A549 treated with Mapracorat at 1 μM for 4 hours (cell line): ENCODE measurements at places on chromosomes 12 and 14. TPM values are rescaled to one million over a fixed set of nuclear protein-coding genes. Genes with fewer than 3 reads are reported as not detected.

SMIM41 gene
- not detected in 5 replicates for total RNA-seq

CD4 gene
- total RNA-seq, result not detected in 5 replicates

MYH6 gene
- total RNA-seq, result 0.03 to 0.11 TPM (median 0.06 TPM) in 4 of 5 replicates, not detected in the other

MLF2 gene
- total RNA-seq, result 252 to 312 TPM (median 307 TPM) in 5 replicates

PLA2G1B gene
- not detected in 5 replicates for total RNA-seq

DPF3 gene
- total RNA-seq, result 0.10 to 0.72 TPM (median 0.24 TPM) in 5 replicates

TMCC3 gene
- 0.88 to 1.7 TPM (median 1.1 TPM) in 5 replicates for total RNA-seq

ZFHX2 gene
- 0.47 to 0.95 TPM (median 0.81 TPM) in 5 replicates for total RNA-seq

PTGR2 gene
- 7.0 to 10.2 TPM (median 8.4 TPM) in 5 replicates for total RNA-seq

LRFN5 gene
- total RNA-seq, result not detected in 5 replicates

NAV3 gene
- total RNA-seq, result 6.7 to 12.2 TPM (median 8.9 TPM) in 5 replicates

HSPA2 gene
- 31.4 to 37.2 TPM (median 32.7 TPM) in 5 replicates for total RNA-seq

GARIN6 gene
- not detected in 5 replicates for total RNA-seq

ARMH4 gene
- 0.17 to 1.5 TPM (median 0.77 TPM) in 5 replicates for total RNA-seq

ACVRL1 gene
- total RNA-seq, result 0.08 to 0.62 TPM (median 0.15 TPM) in 4 of 5 replicates, not detected in the other

TAMALIN gene
- total RNA-seq, result 0.36 to 1.2 TPM (median 0.83 TPM) in 5 replicates

PTGDR gene
- total RNA-seq, result not detected in 5 replicates

VAMP1 gene
- 9.8 to 13.4 TPM (median 12.1 TPM) in 5 replicates for total RNA-seq

SLCO1B1 gene
- total RNA-seq, result 0.34 to 0.65 TPM (median 0.39 TPM) in 5 replicates

SIRT4 gene
- total RNA-seq, result 0.59 to 0.92 TPM (median 0.64 TPM) in 5 replicates

PRKD1 gene
- total RNA-seq, result 2.0 to 3.1 TPM (median 2.3 TPM) in 5 replicates

PDE3A gene
- 2.3 to 3.9 TPM (median 3.1 TPM) in 5 replicates for total RNA-seq

BCAT1 gene
- 7.9 to 14.3 TPM (median 9.5 TPM) in 5 replicates for total RNA-seq

LAG3 gene
- total RNA-seq, result 0.89 to 2.3 TPM (median 1.4 TPM) in 5 replicates

ALDH1L2 gene
- total RNA-seq, result 2.4 to 3.6 TPM (median 3.2 TPM) in 5 replicates

AQP5 gene
- total RNA-seq, result not detected in 5 replicates

CLEC4C gene
- not detected in 5 replicates for total RNA-seq

TMEM30B gene
- 0.17 to 0.81 TPM (median 0.25 TPM) in 5 replicates for total RNA-seq

TSHR gene
- not detected in 5 replicates for total RNA-seq

ANKRD33 gene
- not detected in 5 replicates for total RNA-seq

RAB35 gene
- 65.1 to 86.4 TPM (median 82.1 TPM) in 5 replicates for total RNA-seq

RIPK3 gene
- total RNA-seq, result not detected in 5 replicates

IRAK3 gene
- total RNA-seq, result 0.91 to 1.1 TPM (median 0.95 TPM) in 5 replicates

TAS2R7 gene
- not detected in 5 replicates for total RNA-seq

CCDC175 gene
- total RNA-seq, result not detected in 5 replicates

TESPA1 gene
- total RNA-seq, result not detected in 5 replicates

SRRM4 gene
- not detected in 5 replicates for total RNA-seq

EML5 gene
- total RNA-seq, result 0.39 to 1.0 TPM (median 0.44 TPM) in 5 replicates

NKX2-1 gene
- total RNA-seq, result 0.05 to 0.10 TPM in 2 of 5 replicates, not detected in the others

NUDT14 gene
- total RNA-seq, result 23.7 to 50.5 TPM (median 41.5 TPM) in 5 replicates

PRKAB1 gene
- 32.8 to 36.9 TPM (median 35.7 TPM) in 5 replicates for total RNA-seq

GALNT16 gene
- 2.1 to 3.6 TPM (median 3.3 TPM) in 5 replicates for total RNA-seq

ACRBP gene
- total RNA-seq, result 0.08 to 0.40 TPM (median 0.15 TPM) in 3 of 5 replicates, not detected in the others

SPIC gene
- total RNA-seq, result not detected in 5 replicates

EMC9 gene
- 45.7 to 62.3 TPM (median 60.1 TPM) in 5 replicates for total RNA-seq

VRTN gene
- not detected in 5 replicates for total RNA-seq

ESRRB gene
- total RNA-seq, result 0.17 to 0.31 TPM (median 0.29 TPM) in 5 replicates

RECQL gene
- total RNA-seq, result 47.5 to 70.4 TPM (median 65.8 TPM) in 5 replicates

SYNDIG1L gene
- not detected in 5 replicates for total RNA-seq

CEP290 gene
- total RNA-seq, result 5.3 to 8.7 TPM (median 6.9 TPM) in 5 replicates
